Ascending aorta (tissue), 2 donors: ENCODE measurements at places on chromosomes 5 and 9.

DNA sequence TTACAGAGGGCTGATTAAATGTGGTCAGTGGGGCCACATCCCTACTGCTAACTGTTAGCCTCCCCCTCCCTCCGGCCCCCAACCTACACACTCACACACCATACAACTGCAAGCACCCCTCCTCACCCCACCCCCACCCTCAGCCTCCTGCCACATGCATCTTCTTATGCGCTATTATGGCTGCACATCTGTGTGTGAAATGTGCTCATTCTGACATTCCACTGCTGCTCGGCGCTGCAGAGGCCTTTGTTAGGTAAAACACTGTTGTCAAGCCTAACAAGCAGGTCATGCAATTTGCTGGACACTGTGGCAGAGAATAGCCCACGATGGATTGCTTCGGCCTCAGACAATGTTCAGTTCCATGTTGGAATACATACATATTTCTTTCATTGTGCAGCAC lies 173.6 kb downstream of the NR2F1-AS1 start:
- no peak overlapping the region for H3K4me3 ChIP-seq
- no peak for DNase-seq
- H3K27me3 ChIP-seq: no peaks in the 10 kb centered on the region
- no peaks in the 10 kb centered on the region for H3K4me1 ChIP-seq
- H3K36me3 ChIP-seq: no peaks in the 10 kb centered on the region

- no peaks in the 10 kb centered on the region for H3K27me3 ChIP-seq
- H3K36me3 ChIP-seq: peaks cover 48% of the 10 kb centered on the region
- no peak overlapping the region for H3K4me3 ChIP-seq
- peaks cover 8% of the 10 kb centered on the region for H3K4me1 ChIP-seq
- DNase-seq: no peak
Measured at GRCh38 chr5:1803192-1803591, 2.0 kb downstream of the NDUFS6 start.

DNA sequence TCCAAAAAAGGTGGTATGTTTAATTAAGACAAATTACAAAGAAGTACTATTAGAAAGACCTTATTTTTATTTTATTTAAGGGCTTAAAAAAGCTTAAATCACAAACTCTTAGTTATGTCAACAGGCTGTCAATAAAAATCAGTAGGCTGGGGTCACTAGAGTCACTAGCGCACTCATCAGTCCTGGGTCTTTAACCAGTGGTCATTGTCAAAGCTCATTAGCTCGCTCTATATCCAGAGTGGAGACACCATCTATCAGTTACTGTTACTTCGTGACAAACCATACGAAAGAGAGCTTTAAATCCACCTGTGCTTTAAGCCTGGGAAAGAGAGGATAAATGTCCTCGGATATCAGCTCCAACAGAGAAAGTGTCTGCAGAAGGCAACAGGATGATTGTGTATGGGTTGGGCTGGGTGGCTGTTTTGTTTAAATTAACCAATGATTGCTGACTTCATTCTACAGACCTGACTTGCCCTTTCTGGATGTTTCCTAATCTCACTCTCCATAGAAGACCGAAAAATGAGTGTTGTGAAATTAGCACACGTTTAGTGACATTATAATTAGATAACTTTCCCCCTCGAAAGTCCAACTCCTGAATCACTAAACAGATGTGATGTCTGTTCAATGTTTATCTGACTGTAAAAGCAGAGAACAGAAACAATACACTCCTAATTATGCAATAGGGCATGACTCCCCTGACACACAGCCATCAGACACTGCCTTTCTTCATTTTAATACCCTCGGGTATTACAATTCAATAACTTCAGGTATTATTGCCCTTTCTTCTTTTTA lies 123.6 kb upstream of the TNPO1 start:
- no peaks in the 10 kb centered on the region for H3K36me3 ChIP-seq
- no peaks in the 10 kb centered on the region for H3K4me1 ChIP-seq
- no peak overlapping the region for H3K27ac ChIP-seq
- H3K27me3 ChIP-seq: no peaks in the 10 kb centered on the region
- DNase-seq: no peak
- no peak overlapping the region for H3K4me3 ChIP-seq

GRCh38 chr9:128835246-128836210 lies 5.9 kb upstream of the SPOUT1 start:
- no peaks in the 10 kb centered on the region for H3K27me3 ChIP-seq
- H3K4me3 ChIP-seq: no peak overlapping the region
- peaks cover 15% of the 10 kb centered on the region for H3K36me3 ChIP-seq
- no peaks in the 10 kb centered on the region for H3K4me1 ChIP-seq
- no peak overlapping the region for H3K27ac ChIP-seq

DNA sequence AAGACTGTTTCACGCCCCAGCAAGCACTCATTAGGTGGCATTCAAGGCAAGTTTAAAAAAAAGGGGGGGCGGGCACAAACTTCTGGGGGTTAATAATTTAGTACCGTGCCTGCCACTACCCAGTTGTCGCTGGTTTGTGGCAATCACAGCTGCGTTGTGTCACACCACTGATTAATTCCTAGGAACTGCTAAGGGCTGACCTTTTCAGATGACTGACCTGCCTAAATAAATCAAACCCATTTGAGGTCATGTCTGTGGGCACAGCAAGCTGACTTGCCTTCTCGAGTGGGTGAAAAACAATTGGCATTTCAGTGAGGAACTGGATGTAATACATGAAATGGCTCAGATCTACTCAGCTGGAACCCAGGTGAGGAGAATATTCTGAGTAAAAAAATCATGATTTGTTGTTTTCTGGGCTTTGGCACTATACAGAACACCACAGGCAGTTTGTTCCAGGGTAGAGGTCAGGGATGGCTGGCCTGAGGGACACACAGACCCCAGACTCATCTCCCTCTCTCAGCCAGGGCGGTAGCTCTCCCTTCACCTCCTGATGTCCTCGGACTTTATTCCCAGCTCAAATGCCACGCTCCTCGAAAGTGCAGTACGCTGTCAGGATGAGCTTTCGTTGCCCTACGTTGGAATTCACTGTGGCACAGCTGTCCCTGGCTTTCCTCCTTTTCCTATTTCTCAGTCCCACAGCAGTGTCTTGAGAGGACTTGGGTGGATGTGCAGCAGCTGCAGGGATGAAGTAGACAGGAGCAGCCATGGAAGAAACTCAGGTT lies 15.5 kb upstream of the MGAT1 start:
- peak overlapping the region; percentile 60 for H3K27ac ChIP-seq
- H3K27me3 ChIP-seq: no peaks in the 10 kb centered on the region
- no peaks in the 10 kb centered on the region for H3K36me3 ChIP-seq

DNA sequence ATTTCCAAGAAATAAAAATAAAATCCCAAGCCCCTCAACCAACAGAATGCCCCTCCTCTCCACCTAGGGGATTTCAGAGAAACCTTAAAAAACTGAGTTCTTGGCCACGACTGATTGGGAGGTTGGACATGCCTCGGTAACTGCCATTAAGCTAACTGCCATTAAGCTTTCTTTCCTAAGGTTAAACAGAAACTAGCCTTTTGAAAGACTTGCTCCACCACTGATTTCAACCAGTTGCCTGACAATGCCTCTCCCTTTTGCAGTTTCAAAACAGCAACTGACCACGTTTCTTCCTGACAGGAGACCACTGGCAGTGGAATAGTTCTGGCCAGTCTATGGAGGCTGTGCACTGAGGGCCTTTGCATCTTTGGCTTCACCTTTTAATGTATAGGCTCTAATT lies 39.3 kb upstream of the TRPC7 start:
- H3K4me1 ChIP-seq: no peaks in the 10 kb centered on the region
- no peaks in the 10 kb centered on the region for H3K36me3 ChIP-seq
- H3K4me3 ChIP-seq: no peak overlapping the region
- no peak for DNase-seq

DNA sequence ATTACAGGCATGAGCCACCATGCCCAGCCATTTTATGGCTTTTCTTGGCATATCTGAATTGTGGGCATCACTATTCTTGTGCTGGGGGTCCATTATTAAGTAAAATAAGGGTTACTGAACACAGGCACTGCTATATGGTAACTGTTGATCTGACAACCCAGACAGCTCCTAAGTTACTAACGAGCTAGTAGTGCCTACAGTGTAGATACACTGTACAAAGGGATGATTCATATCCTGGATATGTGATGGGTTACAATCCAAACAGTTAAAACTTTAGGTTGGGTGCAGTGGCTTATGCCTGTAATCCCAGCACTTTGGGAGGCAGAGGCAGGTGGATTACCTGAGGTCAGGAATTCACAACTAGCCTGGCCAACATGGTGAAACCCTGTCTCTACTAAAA lies 4.3 kb downstream of the CD14 start:
- H3K27ac ChIP-seq: no peak overlapping the region
- no peaks in the 10 kb centered on the region for H3K27me3 ChIP-seq
- no peaks in the 10 kb centered on the region for H3K4me1 ChIP-seq
- DNase-seq: no peak
